Posterior cingulate gyrus (tissue), 11 donors: ENCODE measurements at places on chromosomes 2 and 18.
A peak's percentile ranks its signal among the peaks of the same experiment; 100 is the strongest.

DNA sequence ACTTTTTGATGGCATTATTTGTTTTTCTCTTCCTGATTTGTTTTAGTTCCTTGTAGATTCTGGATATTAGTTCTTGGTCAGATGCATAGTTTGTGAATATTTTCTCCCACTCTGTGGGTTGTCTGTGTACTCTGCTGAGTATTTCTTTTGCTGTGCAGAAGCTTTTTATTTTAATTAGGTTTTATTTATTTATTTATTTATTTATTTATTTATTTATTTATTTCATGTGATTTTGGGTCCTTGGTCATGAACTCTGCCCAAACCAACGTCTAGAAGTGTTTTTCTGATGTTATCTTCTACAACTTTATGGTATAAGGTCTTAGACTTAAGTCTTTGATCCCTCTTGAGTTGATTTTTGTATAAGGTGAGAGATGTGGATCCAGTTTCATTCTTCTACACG, 292.2 kb downstream of the CDH7 start:
- DNase-seq: no peak

DNA sequence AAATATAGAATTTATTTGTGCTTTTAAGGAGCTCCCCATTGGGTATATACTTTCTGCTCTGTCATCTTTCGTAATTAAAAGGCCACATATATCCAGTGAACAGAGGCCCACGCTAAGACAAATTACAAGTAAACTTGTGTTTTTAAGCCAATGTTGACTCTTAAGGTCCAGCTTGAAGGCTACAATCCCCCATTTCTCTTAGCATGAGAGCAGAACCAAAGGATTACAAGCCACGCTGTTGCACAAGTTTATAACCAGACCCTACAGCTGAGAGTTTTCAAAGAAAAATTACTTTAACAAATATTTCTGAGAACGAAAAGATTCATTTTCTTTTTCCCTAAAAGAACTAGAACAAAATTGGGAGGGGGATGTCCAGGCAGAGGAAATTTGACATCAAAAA, 471.0 kb downstream of the TXNL1 start:
- no peak for DNase-seq

DNA sequence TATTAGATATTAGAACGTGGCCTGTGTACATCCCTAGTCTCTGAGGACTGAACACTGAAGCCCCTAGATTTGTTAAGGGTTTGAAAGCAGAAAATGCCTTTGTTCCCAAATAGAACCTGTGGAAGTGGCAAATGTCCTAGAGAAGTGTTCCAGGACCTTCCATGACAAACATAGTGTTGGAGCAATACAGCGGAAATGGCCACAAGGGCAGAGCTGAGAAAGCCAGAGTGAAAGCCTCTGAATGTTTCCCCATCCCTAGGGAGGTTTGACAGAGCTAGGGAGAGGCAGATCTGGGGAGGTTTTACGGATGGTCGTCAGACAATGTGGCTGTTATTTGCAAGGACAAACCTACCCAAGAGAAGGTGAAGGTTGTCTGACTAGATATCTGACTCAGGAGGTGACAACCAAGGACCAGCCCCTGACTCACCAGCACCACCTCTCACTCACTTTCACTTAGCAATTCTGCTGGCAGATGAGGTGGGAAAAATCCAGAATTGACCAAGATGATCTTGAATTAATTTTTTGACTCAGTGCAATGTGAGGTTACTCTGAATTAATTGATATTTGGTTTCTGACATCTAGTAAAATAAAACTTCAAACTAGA, 24.1 kb downstream of the RBM43 start:
- DNase-seq: no peak

- DNase-seq: no peak
Observed at GRCh38 chr18:44981121-44981520, 300.4 kb downstream of the SETBP1 start.

GRCh38 chr2:182858671-182859070, 7.8 kb downstream of the FRZB start:
- no peak for DNase-seq

- peak; percentile 12 for DNase-seq
Observed at GRCh38 chr2:43950383-43951008, 45.3 kb downstream of the LRPPRC start.

DNA sequence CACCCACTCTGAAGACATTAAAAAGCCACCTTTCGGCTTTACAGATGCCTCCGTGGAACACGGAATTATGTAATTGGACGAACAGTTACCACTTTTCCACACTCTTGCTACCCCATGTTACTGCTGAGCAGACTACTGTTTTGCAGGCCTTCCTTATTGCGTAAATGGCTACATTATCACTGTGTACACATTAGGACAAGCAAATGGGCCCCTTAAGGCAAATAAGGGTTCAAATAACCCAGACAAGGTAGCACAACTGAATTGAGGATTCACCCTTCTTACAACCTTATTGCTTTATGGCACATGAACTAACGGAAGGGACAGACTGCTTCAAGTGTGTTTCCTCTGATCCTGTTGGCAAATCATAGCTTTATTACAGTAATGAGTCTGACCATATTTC, 832.2 kb upstream of the FANCL start:
- no peak for DNase-seq

- DNase-seq: no peak
Observed at GRCh38 chr18:54217624-54218023, 6.8 kb downstream of the MBD2 start.

- no peak for DNase-seq
Observed at GRCh38 chr2:109481196-109481555, 132.6 kb downstream of the SEPTIN10 start.

DNA sequence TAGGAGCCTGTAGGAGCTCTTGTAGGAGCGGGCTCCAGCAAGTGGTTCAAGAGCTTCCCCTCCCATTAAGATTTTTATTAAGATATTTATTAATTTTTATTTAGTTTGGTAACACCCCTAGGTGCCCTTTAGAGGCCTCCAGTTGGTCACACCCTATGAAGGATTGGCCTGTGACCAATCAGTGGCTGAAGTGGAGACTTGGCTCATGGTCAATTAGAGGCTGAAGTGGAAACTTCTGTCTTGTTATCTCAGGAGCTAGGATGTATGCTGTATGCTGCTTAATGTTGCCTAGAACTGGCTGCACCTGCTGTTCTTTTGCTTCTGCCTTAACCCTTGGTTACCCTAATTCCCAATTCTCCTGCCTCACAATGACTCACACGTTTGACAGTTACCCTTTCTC, 48.7 kb downstream of the DHRS9 start:
- no peak for DNase-seq

DNA sequence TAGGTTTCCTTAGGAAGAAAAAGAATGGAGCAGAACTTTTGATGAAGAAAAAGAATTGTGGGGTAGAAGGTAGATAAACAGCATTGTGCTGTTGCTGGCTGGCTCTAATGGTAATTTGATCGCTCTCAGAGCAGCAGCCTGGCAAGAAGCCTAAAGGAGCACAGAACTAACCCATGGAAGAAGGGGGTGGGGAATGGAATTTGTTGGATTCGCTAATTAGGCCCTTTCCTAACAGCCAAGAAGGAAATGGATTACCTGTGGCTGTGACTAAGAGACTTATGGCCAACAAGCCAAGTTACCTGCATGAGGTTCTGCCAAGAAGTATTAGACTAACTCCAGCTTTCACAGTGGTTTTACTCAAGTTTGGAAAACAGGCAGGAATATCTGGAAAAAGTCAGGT, 210.6 kb downstream of the IKZF2 start:
- DNase-seq: no peak

- DNase-seq: peak; percentile 33
Observed at GRCh38 chr2:54503192-54503591, 47.1 kb downstream of the SPTBN1 start.

- DNase-seq: no peak
Observed at GRCh38 chr2:18804536-18804935, 215.2 kb upstream of the NT5C1B start.

DNA sequence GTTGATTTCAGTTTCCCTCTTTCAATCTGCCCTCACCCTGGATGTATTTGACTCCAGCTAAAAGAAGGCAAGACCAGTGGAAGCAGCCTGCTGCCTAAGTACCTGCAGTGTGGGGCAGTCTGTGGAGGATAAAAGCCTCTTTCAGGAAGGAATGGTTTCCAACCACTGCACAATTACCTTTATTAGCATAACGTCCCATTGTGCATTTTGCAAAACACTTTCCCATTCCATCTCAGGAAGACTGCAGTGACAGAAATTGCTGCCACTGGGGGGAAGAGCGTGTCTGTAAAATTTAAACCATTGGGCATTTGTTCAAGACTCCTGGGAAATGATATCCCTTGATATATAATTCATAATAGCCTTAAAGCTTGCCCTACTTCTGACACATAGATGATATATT, 26.2 kb downstream of the CYRIA start:
- no peak for DNase-seq

DNA sequence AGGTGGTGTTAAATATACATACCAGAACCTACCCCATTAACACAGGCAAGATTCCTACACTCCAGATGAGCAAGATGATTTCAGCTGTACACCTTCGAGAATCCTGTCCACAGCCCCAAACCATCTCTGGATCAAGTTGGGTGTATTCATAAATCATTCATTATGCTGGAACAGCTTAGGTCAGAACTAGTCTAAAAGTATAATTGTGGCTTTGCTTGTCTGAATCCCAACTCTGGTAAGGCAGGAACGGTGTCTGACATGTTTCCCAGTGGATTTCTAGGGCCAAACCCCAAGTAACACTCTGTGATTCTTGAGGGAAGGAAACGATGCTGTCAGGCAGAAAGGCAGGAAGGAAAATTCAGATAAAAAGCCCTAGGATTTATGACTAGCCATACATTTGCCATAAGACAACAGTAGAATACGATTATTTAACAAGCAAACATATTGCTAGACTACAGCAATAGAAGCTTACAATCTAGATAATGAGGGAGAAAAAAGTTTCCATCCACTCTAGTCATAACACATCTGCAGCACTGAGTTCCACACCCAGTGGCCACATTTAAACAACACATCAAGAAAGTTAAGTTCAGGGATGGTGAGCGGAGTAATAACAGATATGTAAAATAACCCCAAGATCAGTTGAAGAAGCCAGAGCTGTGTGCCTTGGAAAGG, 444.8 kb downstream of the RND3 start:
- DNase-seq: no peak

- DNase-seq: peak; percentile 16
Observed at GRCh38 chr18:8988260-8988871, 114.1 kb upstream of the NDUFV2 start.
